ENCODE measurements at places on chromosomes 6 and 20. TPM values are rescaled to one million over a fixed set of nuclear protein-coding genes. Genes with fewer than 3 reads are reported as not detected.

The ZSCAN23 gene
- 4.3 TPM for total RNA-seq

The PTGIS gene
- total RNA-seq, result 6.3 TPM

The NFATC2 gene
- total RNA-seq, result 39.9 TPM

The SLC17A9 gene
- total RNA-seq, result 10.2 TPM

The ATP9A gene
- total RNA-seq, result 3.8 TPM

The HCRTR2 gene
- total RNA-seq, result not detected

The TCF21 gene
- not detected for total RNA-seq

The SLC4A11 gene
- total RNA-seq, result 0.53 TPM

The HSPA12B gene
- total RNA-seq, result not detected

The LAMA2 gene
- not detected for total RNA-seq

The TINAG gene
- not detected for total RNA-seq

The LKAAEAR1 gene
- total RNA-seq, result 0.29 TPM

The PPP1R16B gene
- 143 TPM for total RNA-seq

The OR12D3 gene
- total RNA-seq, result not detected

The TBX18 gene
- not detected for total RNA-seq

The OSTM1 gene
- 13.0 TPM for total RNA-seq

The OOEP gene
- 0.76 TPM for total RNA-seq

The GJE1 gene
- total RNA-seq, result not detected

The RAD21L1 gene
- total RNA-seq, result 1.2 TPM

The ULBP1 gene
- total RNA-seq, result 9.4 TPM

The NRN1 gene
- 2.5 TPM for total RNA-seq

The KCNG1 gene
- 1.6 TPM for total RNA-seq

The BPIFA1 gene
- not detected for total RNA-seq

The FAM184A gene
- 18.4 TPM for total RNA-seq

The PTPRT gene
- not detected for total RNA-seq

The CD109 gene
- total RNA-seq, result 14.9 TPM

The DBNDD2 gene
- total RNA-seq, result 43.4 TPM

The KCNB1 gene
- total RNA-seq, result not detected

The SLC24A3 gene
- total RNA-seq, result 0.07 TPM

The MROH8 gene
- 5.0 TPM for total RNA-seq

The BPIFB4 gene
- total RNA-seq, result not detected

The PPIL6 gene
- 0.17 TPM for total RNA-seq

The KCNK5 gene
- total RNA-seq, result 10.9 TPM

The DNAJC5 gene
- 40.5 TPM for total RNA-seq

The CPNE5 gene
- 2.6 TPM for total RNA-seq

The GJA1 gene
- not detected for total RNA-seq

The RSPH4A gene
- 0.09 TPM for total RNA-seq

The GINS1 gene
- total RNA-seq, result 24.3 TPM

The CST4 gene
- not detected for total RNA-seq
